ENCODE measurements at places on chromosomes 3 and 15.

- DNase-seq: no peak
These were observed 738.3 kb upstream of the CFAP20DC start for GRCh38 chr3:59788133-59788532.

DNA sequence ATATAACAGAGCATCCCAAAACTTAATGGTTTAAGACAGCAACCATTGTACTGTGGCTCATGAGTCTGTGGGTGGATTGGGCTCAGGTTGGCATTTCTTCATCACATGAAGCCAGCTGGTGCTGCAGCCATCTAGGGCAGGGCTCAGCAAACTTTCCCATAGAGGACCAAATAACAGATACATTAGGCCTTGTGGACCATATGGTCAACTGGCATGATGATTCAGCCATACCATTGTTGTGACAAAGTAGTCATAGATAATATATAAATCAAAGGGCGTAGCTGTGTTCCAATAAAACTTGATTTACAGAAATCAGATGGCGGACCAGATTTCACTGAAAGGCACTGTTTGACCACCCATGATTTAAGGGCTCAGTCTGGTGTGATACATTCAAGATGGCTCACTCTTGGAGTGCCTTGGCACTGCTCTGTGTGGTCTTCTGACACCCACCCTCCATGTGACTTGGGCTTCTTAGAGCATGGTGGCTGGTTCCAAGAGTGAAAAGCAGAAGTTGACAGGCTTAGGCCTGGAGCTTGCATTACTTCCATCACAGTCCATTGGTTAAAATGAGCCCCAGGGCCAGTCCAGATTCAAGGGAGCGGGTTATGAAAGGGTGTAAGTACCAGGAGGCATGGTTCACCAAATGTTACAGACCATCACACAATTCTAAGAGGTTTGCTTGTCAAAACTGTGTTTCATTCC is 40.8 kb upstream of the BHLHE40 start:
- DNase-seq: no peak

DNA sequence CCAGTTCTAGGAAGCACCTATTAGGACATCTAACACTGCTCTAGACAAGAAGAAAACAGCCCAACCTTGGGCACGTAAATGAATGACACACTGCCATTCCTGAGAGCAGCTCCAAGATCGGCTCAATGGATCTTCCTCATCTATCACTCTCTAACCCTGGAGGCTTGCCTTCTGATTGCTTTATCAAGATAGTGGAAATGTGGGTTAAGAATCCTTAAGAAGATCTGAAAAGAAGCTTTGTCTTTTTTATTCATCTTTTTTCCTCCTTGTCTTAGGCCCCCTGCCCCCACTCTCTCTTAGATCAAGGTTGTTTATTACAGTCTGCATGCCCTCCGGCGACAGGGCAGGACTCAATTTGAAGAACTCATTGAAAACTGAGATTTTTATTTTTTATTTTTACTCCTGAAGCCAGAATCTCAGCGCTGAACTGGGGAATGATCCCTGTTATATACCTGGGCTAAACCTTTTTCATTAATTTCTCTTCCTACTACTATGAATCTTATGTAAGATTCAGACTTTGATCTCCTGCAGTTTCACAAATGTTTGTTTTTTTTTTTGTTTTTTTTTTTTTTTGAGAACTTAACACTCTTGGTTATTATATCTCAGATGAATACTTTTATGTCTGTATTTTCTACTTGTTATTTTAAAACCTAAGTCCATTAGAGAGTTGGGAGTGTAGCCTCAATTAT is 219.5 kb downstream of the SV2B start:
- no peak for DNase-seq

DNA sequence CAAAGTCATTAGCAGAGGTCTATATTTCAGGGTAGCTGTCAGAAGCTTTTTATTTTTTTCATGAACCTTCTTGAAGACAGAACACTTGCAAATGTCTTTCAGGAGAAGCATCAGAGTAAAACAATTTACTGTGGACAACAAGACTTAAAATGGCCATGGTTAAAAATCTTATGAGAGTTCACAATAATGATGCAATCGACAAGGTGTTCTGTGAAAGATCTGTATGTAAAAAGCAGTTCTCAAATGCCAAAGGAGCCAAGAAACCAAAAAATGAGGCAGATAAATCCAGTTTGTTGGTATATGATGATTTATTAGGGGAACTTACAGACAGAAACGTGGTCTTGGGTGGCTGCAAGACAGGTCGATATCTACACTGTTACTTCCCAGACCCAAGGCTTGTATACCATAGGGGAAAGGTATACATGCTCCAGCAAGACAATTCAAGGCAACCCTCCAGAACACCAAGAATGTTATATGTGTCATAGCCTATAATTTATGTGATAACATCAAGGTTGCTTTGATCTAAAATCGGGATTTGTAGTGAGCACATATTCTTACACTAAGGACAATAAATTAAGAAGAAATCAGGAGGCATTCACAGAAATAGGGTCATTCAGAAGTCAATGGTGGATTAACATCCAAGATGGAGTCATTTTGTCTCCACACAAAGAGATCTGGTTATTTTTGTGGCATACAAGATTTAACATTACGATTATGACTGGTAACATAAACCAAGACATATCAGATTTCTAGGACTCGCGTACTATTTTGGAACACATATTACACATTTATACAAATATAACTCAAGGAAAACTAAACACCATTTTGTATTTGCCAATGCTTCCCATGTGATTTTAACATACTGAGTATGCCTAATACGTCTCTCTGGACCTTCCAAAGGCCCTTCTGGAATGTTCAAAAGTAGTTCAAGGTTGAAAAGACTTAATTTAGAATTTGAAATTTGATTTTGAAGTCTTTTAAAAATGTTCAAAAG is 316.4 kb downstream of the THSD4 start:
- DNase-seq: no peak

DNA sequence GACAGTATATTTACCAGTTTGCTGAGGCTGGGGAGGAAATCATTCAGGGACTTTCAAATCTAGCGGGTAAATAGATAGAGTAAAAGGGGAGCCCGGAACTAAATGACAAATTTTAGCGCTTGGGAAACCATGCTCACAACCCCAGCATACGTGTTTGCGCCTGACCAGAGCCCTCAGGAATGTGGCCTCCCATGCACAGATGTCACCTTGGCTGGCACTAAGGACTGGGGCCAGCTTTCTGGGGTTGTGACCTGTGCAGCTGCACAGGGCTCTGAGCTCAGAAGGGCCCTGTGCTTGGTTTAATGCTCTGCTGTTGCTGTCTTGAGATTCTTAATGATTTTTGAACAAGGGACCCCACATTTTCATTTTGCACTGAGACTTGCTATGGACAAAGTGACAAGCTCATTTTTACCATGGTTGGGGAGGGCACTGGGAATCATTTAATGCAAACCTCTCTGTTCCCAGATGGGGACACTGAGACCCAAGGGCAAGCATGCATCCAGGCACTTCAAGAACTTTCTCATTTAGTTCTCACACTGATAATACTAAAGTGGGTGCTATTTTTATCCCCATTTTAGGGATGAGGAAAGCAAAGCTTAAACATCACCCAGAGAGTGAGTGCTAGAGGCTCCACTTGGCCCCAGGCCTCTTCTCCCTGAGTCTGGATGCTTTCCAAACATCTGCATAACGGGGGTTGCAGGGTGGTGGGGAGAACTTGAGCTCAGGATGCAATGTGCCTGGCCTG is 44.1 kb upstream of the FAM107A start:
- no peak for DNase-seq
